ENCODE measurements at places on chromosomes 5 and 9. TPM values are rescaled to one million over a fixed set of nuclear protein-coding genes. Genes with fewer than 3 reads are reported as not detected.

PCDHB15 gene
- polyA plus RNA-seq = 7.0 TPM

SPACA9 gene
- 2.3 TPM for polyA plus RNA-seq

FAM81B gene
- 3.8 TPM for polyA plus RNA-seq

DOCK8 gene
- 6.0 TPM for polyA plus RNA-seq

FBP1 gene
- 0.53 TPM for polyA plus RNA-seq

CLINT1 gene
- polyA plus RNA-seq = 60.5 TPM

SPATA31E1 gene
- polyA plus RNA-seq = not detected

ABCA1 gene
- 4.9 TPM for polyA plus RNA-seq

QRFP gene
- 0.33 TPM for polyA plus RNA-seq

TAF11L10 gene
- not detected for polyA plus RNA-seq

KIF4B gene
- 0.06 TPM for polyA plus RNA-seq

CER1 gene
- polyA plus RNA-seq = 0.46 TPM

PCDHGC3 gene
- polyA plus RNA-seq = 83.8 TPM

TMEFF1 gene
- polyA plus RNA-seq = 1.5 TPM

ACTBL2 gene
- not detected for polyA plus RNA-seq

SURF2 gene
- polyA plus RNA-seq = 12.2 TPM

ARL14EPL gene
- polyA plus RNA-seq = not detected

P4HA2 gene
- polyA plus RNA-seq = 57.8 TPM

KIF24 gene
- polyA plus RNA-seq = 15.9 TPM

Measured in forelimb muscle (tissue), 1 donor.